GM23338 (cell line): ENCODE measurements at places on chromosomes 4 and X.

DNA sequence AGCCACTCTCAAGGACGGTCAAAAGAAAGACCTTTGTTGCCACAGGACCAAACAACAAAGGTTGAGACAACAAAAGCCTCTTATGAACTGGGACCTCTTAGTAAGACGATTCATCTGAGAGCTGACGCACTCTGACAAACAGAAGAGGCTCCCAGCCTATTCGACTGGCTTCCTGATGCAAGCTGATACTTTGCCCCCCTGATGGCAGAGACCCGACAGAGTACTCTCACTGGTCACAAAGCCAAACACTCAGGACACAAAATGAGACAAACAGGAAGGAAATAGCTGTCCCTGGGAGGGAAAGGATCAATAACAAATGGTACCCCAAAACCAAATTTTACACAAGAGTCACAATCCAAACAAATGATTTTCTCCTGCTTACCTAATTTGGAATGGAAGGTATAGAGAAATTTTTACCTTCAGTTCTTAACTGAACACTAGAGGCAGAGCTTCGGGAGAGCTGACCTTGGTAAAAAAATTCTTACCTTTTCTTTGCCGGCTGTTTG lies 75.2 kb upstream of the PLAC8 start:
- peak; percentile 31 for DNase-seq

DNA sequence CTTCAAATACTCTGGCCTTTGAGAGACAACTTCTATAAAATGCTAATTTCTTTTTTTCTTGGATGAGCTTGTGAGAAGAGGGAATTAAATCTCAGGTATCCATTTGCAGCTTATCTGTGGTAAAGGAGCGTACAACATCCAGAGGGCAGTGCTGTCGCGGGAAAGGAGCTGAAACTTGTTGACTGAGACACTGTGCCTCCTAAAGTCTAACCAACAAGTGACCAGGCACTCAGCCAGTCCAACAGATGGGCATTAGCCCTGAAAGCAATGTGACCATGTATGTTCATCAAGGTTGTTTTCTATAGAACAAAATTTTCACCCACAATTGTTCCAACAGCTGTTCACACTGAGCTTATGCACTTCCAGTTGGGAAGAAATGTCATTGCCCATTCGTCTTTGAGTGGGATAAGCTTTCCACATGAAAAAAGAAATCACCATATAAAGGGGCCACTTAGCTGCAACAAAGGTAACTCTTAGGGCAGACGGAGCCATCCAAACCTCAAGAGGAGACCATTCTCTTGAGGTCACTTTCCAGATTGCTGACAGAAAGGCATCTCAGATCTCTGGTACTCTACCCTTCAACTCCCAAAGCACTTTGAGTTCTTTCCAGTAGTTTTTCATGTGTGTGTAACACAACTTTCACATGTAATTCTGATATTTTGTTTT lies 244.8 kb upstream of the NEIL3 start:
- DNase-seq: peak; percentile 28

DNA sequence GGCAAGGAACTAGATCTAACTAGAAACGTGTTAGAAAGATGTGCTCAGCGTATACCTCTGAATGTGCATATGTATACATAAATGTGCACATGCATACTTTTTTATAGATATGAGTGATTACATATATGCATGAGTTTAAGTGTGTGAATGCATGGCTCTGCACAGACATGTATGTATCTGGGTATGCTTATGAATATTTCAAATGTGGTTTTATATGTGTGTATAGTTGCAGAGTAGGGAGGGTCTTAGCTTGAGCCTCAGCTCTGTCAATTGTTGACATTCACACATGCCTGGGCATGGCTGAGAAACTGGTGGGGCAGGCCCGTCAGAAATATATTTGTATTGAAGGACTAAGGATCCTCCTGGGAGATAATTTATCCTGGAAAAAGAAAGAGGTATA lies 31.1 kb downstream of the RAP2C start:
- no peak for DNase-seq

- DNase-seq: no peak
Observed at GRCh38 chr4:115424852-115425251, 311.4 kb upstream of the NDST4 start.

DNA sequence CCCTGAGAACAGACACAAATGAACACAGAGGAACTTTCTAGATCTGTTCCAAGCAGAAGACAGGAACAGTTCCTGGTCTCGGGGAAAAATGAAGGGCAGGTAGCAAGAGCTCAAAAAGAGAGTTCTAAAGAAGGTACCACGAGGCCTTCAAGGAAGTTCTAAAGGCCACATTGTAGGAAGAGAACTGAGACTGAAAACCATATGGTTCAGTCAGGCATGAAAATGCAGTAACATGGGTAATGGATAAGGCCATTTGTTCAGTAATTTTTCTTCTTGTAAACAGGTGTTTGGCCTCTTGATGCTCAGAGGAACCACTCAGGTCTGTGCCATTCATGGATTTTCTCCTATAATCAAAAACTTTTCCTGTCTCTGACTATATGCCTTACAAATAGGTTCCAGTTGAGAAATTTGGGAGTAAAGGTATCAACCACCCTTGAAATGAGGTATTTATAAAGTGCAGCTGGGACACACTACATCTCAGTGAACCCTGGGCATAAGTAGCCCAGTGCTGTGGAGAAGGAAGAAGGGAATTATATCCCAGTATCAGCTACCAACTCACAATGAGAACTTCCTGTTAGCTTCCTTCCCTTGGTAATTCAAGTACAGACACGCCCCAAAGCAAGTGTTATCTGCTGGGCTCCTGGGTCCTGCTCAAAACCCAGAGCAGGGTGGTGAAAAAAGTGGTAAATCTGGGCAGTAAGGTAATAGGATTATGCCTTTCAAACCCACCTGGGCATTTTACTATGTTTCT lies 277.9 kb downstream of the KLHL13 start:
- DNase-seq: no peak

GRCh38 chr4:78939667-78940008 lies 400 bp upstream of the PAQR3 start:
- no peak for DNase-seq

DNA sequence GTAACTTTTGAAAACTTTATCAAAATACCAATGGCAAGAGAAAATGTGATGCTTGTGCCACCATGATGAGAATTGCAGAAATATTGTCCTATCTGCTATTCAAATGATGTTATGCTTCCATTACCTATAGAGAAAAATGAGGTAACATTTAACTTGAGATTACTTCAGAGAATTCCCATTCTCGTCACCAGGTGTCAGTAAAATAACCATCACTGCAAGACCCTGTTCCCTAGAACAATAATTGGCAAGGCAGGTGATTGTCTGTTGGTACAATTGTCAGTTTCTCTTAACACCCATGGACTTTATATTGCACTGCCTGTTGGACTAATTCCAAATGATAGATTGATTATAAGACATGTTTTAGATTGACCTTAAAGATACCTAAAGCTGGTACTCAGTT lies 179.9 kb downstream of the GABRG1 start:
- peak; percentile 41 for DNase-seq

DNA sequence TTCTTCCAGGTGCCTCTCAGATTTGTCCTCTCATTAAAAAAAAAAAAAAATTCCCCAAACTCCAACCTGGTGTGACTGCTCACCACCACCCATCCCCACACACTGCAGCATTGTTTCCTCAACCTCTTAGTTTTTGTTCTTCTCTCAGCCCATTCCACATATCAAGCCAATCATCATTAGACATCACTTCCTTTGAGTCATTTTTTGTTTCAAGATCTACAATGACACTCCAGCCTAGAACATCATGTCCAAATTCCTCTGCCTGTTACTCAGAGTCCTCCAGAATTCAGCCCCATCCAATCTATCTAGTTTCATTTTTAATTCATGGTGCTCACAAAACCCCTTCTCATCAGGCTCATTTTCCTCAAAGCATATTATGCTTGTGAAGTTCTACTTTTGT lies 262.5 kb upstream of the TEX13A start:
- DNase-seq: no peak

DNA sequence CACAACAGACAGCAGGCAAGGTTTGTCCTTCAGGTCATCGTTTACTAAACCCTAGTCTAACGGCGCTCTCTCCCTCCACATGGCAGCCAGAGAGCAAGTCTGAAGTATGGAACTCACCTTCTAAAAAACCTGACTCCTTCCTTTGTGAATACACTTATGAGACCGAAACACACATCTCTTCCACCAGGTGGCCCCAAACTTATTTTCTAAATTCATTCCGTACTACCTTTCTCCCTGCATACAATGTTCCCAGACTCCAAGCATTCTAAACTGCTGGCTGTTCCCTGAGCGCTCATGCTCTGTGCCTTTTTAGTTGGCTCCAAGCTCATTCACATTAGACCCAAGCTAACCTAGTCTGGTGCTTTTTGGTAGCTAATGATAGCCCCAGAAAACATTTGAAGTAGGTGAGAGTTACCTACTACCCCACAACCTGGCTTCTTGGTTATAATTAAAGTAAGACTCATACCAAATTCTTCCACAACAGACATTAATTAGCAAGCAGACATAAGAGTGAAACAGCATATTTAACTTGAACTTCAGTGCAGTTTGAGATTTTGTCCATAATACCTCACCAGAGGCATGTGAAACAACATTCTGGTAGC lies 67.6 kb upstream of the DCLK2 start:
- DNase-seq: peak; percentile 80

DNA sequence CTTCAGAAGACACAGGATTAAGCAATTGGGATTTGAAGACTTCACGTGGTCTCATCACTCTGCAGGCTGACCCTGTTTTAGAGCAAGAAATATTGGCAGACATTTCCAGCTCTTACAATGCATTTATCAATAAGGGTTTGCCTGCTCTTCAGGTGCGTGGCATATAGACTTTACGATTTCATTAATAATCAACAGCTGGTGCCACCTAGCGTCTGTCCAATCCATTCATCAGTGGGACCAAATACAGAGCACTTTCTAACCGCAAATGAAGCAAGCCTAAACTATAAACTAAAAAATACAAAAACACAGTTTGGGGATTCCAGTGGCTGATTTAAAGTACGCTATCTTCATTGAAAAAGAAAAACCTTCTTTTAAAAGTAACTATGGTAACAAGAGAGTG lies 125.4 kb upstream of the DMD start:
- DNase-seq: peak; percentile 15

DNA sequence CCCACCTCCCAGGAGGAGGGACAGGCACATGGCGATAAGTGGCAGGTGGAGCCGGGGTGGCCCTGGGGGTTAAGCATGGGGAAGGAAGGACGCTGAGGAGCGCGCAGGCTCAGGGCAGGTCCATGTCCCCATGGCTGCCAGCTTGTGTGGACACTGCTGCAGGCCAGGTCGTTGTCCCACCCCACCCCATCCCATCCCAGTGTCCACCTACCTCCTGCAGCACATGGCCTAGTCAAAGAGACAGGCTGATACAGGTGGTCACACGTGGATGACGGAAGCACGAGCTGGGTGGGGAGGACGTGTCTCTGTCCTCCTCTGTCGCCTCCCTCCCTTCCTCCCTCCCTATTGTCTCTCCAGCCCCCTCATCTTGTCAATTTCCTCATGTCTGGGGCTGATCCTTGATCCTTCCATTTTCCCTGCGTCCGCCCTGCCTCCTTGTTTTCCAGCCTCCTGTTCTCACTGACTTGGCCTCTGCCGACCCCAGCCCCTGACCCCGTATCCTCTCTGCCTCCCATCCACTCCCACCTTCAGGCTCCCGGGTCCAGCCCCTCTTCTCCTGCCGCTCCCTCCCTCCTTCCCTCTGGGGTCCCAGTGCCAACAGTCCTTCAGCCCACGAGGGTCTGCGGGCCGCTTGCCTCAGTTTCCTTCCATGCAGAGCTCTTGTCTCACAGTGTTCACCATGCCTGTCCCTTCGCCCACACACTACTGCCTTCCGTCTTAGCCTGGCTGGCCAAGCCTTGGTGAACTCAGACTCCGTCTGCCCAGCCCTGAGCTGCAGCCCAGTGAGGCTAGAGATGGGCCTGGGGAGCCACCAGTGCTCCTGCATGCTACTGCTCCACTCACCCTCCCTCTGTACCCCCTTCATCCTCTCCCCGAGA lies 15.5 kb upstream of the ADD1 start:
- DNase-seq: no peak

DNA sequence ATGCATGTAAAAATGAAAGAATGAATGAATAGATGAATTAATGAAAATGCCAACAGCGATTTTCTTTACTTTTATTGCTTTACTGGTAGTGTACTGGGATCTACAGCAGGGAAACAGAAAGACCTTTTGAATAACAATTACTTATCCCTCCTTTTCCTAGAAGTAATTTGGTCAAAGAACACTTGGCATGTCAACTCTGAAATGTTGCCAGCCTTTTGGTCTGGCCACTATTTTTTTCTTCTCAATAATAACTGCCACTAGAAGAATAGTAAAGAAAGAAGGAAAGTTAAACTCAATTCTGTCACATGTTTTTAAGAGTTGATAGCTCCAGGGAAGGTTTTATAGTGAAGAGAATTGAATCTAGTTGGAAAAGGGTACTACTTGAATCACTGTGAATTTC lies 52.9 kb downstream of the EPHA5 start:
- no peak for DNase-seq

- DNase-seq: no peak
Observed at GRCh38 chr4:79445371-79445781, 37.3 kb upstream of the GK2 start.

- no peak for DNase-seq
Observed at GRCh38 chr4:20151436-20151835, 100.3 kb upstream of the SLIT2 start.

DNA sequence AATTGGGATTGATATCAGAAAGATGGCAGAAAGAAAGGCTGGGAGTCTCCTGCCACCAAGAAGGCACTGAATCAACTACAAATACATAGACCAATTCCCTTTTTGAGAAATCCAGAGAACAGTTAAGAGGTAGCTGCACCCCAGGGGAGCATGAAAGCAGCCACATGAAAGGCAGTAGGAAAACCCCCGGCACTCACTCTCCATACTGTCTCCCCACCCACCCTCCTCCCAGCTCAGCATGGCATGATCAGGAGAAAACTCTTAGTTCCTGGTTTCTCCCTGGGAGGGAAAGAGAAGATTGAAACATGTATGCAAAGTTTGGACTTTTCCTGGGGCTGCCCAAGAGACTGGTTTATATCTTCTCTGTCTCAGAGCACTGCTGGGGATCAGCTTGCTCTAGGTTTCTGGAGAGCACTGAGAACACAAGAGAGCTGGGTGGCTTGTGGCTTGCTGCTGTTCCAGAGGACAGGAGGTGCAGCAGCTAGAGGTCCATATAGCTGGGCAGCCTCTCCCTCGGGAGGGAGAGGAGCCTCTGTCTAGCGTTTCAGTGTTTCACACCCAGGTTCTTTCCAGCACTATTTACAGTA lies 305.7 kb downstream of the PDGFC start:
- no peak for DNase-seq

- DNase-seq: no peak
Observed at GRCh38 chr4:101439926-101440325, 92.6 kb upstream of the PPP3CA start.

- DNase-seq: no peak
Observed at GRCh38 chr4:42329421-42329820, 67.9 kb upstream of the SHISA3 start.

- DNase-seq: peak; percentile 53
Observed at GRCh38 chrX:119399772-119400101, 601 bp downstream of the SLC25A43 start.
